ENCODE measurements at places on chromosomes 7 and 10. TPM values are rescaled to one million over a fixed set of nuclear protein-coding genes. Genes with fewer than 3 reads are reported as not detected.

Gene PRLHR
- not detected for total RNA-seq

DNA sequence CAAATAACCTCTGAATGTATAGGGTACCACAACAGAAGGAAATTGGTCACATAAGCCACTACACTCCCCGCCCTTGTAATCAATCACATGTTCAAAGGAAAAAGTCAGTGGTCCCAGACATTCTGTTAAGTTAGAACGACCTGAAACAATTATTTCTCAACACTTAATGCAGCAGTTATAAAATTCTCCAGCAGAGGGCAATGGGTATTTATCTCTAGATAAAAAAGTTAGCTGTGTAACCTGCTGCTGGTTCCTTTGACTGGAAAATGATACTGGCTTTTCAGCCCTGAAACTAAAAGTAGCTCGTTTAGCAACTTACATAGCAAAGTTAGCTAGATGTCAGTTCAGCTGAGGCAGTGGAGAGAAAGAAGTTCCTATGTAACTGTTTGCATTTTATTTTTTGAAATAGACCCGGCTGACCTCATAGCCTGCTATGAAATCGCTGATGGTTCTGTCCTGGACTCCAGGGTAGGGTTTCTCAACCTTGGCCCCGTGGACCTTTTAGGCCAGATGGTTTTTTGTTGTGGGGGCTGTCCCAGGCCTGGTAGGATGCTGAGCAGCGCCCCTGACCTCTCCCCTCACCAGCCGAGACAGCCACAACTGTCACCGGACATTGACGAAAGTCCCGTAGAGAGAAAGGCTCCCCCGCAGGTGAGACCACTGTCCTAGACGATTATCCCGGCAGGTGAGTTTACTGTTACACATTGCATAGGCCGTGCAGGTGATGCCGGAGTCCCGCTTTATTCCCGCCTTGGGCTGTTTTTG lies 40.2 kb upstream of the PROSER2 start:
- DNase-seq = peak; percentile 68

GRCh38 chr7:29853789-29854188 lies 47.5 kb downstream of the WIPF3 start:
- DNase-seq = no peak

GRCh38 chr7:12898004-12898403 lies 210.6 kb downstream of the ARL4A start:
- no peak for DNase-seq

DNA sequence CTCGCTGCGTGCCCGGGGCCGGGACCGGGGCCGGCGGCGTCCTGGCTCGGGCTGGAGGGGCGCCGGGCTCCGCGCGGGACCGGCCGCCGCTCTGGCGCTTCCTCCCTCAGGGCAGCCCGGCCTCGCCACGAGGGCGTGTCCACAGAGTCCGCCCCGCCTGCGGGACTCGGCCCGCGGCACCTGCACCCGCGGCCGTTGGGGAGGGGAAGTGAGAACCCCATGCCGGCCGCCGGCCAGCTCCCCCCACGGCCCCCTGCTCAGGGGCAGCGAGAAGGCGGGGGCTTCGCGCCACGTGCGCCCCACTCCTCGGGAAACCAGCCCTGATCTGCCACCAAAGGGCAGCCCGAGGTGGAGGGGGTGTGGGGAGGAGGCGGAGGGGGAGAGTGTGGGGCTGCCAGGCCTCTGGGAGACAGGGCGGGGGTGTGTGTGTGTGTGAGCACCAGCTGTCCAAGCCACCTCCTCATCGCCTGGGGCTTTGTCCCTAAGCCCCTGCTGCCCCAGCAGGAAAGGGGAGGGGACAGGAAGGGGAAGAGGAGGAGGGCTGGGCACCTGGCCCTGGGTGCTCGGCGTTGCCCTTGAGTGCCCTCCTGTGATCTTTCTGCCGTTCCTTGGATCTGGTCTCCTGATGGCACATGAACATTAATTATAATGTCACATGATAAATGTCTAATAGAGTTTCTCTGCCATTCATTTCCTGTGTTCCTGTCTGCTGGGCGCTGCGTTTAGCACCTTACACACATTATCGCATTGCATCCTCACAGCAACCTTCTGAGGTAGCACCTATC lies at the start of gene PIK3AP1:
PIK3AP1 (minus strand) TSS at position 93 of the 785 bp plus-strand sequence. CDS start 120 bp downstream, outside the sequence.
- no peak for DNase-seq

Gene CTAGE15
- not detected for total RNA-seq

Gene ARMC3
- not detected for total RNA-seq

DNA sequence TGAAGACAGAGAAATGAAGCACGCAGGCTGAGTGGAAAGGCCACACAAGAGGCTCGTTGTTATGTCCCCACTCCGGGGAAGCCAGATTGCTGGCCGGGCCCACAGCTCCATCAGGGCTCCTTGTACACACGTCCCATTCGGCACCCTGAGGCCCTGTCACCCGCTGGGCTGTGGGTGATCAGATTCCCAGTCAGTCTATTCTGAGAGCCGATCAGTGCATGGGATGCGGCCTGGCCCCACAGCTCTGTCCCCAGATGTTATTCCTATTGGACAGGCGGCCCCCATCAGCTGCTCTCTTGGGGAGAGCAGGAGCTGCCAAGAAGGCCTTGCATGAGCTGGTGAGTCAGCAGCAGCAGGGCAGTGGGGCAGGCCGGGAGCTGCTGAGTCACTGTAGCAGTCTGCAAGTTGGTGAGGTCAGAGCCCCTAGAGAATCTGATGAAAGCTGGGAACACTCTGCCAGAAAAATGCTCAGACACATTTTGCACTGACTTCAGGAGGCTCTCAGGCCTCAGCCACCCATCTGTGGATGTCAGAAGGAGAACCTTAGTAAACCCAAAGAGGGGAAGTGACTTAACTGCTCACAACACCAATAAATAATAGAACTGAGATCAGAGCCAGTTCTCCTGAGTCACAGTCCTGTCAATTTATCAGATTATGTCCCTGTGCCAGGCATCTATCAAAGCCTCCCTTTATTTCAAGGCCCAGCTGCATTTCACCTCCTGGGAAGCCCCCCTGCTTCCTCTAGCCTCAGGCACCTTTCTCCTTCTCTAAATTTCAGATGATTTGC lies 9.4 kb upstream of the PSAP start:
- DNase-seq = peak; percentile 98

GRCh38 chr10:81978238-81978637 lies 103.2 kb downstream of the NRG3 start:
- peak; percentile 33 for DNase-seq

DNA sequence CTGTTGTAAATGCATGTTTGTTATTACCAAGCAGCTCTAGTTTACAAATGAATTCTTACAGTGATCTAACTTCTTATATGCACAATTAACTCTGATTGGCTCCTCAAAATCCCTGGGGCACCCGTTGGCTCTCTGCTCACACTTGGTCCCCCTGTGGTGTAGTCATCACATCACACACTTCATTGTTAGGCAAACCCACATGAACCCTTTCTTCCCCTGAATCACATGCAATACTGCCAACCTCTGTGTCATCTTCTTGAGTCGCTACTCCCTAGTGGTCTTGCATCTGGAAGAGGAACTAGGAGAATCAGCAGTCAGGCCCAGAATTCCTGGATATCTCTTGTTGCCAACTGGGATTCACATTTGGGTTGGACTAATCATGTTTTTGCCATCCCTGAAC lies 73.1 kb downstream of the CD36 start:
- DNase-seq = peak; percentile 42

DNA sequence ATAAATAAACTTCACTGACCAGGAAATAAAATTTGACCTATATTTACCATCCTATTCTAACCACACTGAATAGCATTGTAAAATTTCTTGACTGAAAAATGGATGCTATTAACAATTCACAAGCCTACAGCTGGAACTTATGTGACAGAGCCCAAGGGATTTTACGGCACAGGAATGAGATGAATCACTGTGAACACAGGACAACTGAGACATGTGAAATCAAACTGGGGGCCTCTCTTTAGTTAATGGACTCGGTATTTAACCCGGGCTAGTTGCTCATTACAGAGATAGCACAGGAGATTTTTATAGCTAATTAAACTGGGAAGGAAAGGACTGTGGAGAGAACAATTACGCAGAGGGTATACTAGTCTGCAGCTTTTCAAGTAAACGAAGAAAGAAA lies 100.6 kb downstream of the MICU1 start:
- peak; percentile 22 for DNase-seq

- DNase-seq = peak; percentile 73
These were observed 284.3 kb downstream of the SORCS3 start for GRCh38 chr10:104925232-104925851.

DNA sequence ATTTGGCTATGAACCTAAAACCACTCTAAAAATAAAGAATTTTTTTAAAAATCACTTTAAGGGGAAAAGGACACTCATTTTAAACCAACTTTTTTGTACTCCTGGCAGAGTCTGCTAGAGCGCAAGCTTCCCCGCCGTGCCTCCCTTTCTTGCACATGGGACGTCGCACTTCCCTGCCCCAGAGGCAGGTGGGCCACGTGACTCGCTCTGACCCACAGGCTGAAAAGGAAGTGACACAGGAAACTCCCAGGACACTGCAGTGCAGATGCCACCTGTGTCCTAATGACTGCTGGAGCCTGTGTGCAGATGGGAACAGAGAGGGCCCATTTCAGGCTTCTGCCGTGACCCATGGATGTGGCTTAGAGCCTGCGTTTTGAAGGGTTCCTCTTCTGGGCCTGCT lies 142.1 kb upstream of the LANCL2 start:
- no peak for DNase-seq

Gene PTPN20
- total RNA-seq = 5.6 TPM

Gene NODAL
- total RNA-seq = not detected
